ENCODE measurements at places on chromosomes 3 and 15.

GRCh38 chr3:166191411-166191810, 354.2 kb upstream of the BCHE start:
- DNase-seq = no peak

DNA sequence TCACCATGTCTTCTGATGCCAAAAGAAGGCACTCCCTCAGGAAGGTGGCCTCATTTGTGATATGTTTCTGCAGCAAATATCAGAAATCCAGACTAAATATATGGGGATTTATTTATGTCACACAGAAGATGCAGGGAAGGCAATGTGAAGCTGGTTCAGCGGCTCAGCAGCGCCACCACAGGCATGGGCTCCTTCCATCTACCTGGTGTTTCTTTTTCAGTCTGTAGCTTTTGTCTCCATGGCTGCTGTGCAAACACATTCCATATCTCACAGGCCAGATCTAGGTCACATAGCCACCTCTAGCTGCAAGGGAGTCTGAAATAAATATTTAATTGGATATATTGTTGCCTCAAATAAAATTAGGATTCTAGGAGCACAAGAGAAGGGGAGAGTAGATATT, 502.1 kb upstream of the IL12A start:
- no peak for DNase-seq

DNA sequence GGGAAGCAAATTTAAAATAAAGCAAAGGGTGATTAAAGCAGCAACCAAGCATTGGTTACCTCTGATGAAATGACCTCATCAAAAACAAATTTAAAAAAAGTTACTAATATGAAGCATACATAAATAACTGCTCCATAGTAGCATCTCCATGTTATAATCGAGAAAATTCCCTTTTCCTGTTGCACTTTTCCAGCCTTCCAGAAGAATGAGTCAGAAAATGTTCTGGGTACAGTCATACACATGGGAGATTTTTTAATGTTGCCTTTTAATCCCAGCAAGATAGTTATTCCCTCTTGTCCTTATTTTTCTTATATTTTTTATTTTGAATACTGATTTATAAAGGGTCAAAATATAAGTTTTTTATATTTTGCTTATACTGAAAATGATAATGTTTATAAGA, 2.6 kb upstream of the TMCO5A start:
- no peak for DNase-seq

DNA sequence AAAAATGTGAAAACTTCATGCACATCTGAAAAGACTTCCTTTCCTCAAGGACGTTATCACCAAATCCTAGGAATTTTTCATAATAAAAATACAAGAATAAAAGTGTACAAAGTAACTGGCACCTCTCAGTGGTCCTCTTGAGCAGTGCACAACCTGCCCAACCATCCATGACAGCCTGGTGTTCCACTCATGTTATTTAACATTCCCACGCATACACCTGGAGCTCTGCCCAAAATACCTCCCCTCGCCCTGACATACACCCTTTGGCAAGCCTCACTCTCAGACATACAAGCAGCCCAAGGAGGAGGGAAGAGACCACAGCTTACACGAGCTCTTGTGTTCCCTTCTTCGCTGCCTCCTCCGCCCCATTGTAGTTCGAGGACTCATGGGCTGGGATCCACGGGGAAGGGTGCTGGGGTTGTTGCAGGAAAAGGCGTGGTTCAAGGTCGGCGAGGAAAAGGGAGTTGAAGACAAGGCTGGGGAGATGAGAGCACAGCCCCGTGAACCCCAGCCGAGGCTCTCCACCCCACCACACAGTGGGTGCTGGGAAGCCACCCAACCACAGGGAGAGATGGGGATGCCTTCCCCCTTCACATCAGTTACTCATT, 23.3 kb downstream of the GRIP2 start:
- DNase-seq = no peak

DNA sequence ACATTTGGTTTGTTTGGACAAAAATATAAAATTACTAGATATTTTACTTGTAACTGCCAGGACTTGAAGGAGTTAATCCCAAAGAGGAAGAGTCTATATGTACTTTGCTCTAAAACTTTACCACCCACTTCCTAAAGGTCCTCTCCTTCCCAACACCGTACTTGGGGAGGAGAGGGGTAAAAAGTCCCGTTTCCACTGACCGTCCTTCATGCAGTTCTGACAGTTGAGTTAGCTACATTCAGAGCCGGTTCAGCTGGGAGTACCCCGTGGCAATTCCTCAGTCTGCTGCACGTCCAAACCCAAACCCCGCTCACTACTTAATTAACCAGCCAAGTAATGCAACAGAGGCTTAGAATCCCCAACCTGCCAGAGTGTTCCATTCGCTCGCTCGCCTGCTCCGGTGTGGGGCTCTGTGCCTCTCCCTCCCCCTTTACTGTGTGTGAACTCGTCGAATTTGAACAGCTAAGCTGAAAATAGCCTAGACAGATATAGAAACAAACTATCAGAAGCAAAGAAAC, 519.7 kb downstream of the FOXP1 start:
- no peak for DNase-seq

GRCh38 chr15:71093054-71094024, 21.9 kb upstream of the THSD4 start:
- DNase-seq = no peak

DNA sequence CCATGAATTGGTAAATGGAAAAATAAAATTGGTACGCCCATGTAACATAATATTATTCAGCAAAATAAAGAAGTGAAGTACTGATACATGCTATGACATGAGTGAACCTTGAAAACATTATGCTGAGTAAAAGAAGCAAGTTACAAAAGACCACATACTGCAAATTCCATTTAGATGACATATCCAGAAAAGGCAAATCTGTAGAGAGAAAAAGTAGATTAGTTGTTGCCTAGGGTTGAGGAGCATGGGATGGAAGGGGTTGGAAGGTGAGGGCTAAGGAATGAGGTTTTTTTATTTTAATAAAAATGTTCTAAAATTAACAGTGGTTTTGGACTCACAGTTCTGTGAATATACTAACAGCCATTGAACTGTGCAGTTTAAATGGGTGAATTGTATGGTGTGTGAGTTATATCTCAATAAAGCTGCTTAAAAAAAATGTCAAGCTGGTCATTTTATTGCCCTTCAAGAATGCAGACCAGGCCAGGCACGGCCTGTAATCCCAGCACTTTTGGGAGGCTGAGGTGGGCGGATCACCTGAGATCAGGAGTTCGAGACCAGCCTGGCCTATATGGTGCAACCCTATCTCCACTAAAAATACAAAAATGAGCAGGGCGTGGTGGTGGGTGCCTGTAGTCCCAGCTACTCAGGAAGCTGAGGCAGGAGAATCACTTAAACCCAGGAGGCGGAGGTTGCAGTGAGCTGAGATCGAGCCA, 8.1 kb upstream of the DLG1 start:
- no peak for DNase-seq

DNA sequence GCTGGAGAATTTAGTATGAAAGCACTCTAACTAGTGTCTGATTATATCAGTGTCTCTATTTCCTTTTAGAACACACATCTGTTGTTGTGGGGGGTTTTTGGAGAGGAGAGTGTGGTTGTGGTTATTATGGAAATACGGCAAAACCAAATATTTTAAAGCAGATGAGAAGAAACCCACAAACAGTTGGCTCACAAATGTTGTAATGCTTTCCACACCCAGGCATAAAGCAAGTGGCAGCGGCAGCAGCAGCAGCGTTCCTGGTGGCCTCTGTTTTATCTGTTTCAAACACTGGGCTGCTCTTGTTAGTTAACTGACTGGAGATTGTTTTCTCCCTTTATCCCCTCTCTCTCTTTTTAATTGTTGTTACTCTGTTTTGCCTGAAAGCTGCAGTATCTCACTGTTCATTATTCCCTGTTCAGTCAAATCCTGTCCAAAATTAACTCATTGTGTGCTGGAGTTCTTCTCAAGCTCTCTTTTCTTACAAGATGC, 1045.5 kb upstream of the NR2F2 start:
- DNase-seq = peak; percentile 48

All from activated CD4-positive, alpha-beta T cell treated with anti-CD3 and anti-CD28 coated beads, Interleukin-2, amount 50 U/mL, for 16 hours (primary cell).